ENCODE measurements at places on chromosomes 6 and 20.

DNA sequence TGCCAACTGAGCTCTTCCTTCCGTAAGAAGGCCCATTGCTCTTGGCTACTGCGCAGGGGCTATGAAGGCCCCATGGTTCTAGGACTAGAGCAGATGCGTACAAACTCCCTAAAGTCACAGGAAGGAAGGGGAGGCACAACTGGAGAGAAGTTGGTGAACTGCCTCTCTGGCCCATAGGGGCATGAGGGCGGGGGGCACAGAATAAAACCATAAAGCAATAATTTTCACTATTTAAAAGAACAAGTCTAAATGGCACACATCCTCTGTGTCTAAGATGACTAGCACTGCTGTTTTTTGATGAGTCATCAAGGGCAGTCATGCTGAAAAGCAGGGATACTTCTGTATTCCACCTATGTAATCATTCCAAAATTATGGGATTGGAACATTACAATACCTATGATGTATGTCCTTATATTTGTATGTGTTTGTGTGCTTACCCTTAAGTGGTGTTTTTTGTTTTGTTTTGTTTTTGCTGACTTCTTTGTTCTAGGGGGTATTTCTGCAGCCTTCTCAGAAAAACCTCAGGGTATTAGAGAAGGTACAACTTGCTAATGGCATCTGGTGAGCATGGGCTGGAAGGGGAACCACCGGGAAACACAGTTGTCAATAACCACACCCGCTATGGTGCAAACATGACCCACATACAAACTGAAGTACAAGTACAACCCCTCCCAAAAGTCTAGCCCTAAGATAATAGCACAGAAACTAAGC, 36.9 kb downstream of the B4GALT5 start:
- DNase-seq = peak; percentile 80

GRCh38 chr6:39321761-39322160, 741 bp downstream of the KCNK16 start:
- no peak for DNase-seq

- peak; percentile 35 for DNase-seq
Observed at GRCh38 chr6:170172825-170173256, 118.0 kb downstream of the DLL1 start.

DNA sequence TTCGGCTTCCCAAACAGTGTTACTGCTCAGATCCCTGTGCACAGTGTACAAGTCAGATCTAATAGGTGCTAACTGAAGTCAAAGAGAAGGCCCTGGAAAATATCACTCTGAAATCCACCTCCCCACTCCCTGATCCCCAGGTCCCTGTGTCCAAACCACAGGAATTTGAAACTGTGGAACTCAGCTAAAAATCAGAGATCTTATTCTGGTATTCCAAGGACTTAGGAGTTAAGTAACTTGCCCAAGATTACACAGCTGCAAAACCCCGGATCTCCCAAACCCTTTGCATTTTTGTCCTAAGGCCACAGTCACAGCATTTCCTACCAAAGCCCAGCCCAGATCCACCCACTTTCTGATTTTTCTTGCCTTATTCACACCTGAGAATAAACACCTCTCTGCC, 32.3 kb upstream of the SLC23A2 start:
- no peak for DNase-seq

GRCh38 chr6:56347526-56347925, 100.1 kb upstream of the COL21A1 start:
- DNase-seq = no peak

DNA sequence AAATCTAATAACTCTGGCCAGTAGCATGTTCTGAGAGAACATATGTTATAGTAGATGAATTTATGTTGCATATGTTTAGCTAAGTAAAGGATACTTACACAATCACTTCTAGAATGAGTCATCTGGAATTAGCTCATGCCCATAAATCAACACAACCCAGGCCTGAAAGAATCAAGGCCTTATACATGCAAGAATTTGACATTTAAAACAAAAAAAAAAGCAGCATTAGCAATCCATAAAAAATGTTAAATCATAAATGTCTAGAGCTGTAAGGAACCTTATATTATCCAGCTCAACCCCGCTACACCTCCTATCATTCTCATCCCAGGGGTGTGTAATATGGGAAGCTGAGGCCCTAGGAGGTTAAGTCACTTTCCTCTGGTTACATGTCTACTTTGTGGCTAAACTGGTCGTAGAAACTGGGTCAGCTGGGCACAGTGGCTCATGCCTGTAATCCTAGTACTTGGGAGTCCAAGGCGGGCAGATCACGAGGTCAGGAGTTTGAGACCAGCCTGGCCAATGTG, 105.2 kb upstream of the CARMIL1 start:
- DNase-seq = no peak

- DNase-seq = peak; percentile 81
Observed at GRCh38 chr20:51542571-51543421, at the start of gene NFATC2. Gene NFATC2 (minus strand): TSS chr20:51542719. CDS start chr20:51542499, 220 bp downstream.

- no peak for DNase-seq
Observed at GRCh38 chr6:66553441-66553840, 846.4 kb upstream of the EYS start.

- DNase-seq = no peak
Observed at GRCh38 chr6:105993341-105994117, 92.6 kb upstream of the PRDM1 start.

GRCh38 chr6:33566182-33567084, 13.6 kb downstream of the BAK1 start:
- no peak for DNase-seq

DNA sequence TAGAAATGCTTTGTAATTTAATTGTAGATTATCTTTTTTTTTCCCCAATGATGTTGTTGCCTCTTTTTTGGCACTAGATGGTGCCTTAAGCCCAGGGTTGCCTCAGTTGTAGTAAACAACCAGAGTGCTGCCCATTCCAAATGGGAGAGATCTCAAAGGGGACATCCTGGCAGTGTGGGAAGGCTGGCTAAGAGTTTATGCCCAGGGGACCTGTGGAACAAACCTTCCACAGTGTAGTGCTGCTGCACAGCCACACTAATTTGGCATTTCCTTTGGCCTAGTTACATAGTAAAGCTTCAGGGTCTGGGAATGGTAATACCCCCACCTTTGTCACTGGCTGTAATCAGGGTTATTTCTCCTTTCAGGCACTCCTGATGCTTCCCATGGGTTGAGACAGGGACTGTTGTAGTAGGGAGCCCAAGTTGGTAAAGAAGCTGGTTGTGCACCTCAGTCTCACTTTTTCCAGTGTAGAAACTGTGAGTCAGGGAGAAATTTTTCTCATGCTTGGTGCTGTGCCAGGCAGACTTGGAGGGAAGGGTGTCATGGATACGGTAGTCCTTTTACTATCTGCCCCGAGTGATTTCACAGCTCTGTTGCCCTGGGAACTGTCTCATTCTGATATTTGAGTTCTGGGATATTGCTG, 177.8 kb upstream of the ECI2 start:
- no peak for DNase-seq

DNA sequence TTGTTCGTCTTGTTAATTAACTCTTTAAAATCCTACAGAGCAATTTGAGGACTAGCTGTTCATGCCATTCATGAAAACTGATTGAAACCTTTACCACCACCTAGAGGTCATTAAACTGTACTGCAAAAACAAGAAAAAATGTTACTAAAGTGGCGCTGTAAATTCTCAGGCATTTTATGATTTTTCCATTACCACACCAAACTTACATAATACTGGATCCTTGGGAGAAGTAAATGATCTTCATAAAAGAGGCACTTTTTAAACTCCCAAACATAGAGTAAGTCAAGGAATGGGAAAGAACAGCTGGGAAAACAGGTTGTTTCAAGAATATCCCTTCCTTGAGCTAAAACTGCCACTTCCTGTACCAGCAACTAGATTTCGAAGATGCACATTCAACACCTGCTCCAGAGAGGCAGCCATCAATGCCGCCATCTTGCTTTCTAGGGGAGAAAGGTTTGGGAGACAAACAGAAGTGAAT, 54.3 kb downstream of the MYLIP start:
- DNase-seq = no peak

DNA sequence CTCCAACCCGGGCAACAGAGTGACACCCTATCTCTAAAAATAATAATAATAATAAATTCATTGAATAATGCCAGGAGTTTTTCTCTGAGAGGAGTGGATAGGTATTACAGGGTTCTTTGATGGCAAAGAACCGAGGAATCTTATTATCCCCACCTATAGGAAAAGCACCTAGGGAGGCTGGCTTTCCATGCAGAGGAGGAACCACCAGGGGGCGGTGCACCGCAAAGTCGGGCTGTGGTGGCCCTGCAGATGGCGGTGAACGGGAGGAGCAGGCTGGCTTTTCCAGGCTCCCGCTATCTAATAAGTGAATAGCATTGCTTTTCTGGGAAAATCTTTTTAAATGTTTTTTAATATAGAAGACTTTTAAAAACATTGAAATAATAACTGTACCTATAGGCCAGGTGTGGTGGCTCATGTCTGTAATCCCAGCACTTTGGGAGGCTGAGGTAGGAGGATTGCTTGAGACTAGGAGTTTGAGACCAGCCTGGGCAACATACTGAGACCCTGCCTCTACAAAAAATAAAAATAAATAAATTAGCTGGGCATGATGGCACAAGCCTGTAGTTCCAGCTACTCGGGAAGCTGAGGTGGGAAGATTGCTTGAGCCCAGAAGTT, 864.2 kb downstream of the KIF16B start:
- DNase-seq = peak; percentile 72

DNA sequence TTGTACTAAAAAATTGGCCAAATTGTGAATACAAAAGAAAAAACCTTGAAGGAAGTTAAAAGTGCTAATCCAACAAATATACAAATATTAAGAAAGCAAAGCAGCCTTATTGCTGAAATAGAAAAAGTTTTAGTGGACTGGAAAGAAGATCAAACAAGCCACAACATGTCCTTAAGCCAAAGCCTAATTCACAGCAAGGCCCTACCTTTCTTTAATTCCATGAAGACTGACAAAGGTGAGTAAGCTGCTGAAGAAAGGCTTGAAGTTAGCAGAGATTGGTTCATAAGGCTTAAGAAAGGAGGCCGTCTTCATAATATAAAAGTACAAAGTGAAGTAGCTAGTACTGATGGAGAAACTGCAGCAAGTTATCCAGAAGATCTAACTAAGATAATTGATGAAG, 53.5 kb downstream of the TINAG start:
- DNase-seq = no peak

GRCh38 chr6:17416806-17417205, 23.4 kb downstream of the CAP2 start:
- no peak for DNase-seq

- DNase-seq = peak; percentile 59
Observed at GRCh38 chr6:108635505-108636226, 74.9 kb downstream of the FOXO3 start.

GRCh38 chr6:149963462-149964307, at the start of gene ULBP1:
Gene ULBP1 (plus strand): TSS chr6:149963943. CDS start chr6:149964050, 107 bp downstream.
- DNase-seq = peak; percentile 86

DNA sequence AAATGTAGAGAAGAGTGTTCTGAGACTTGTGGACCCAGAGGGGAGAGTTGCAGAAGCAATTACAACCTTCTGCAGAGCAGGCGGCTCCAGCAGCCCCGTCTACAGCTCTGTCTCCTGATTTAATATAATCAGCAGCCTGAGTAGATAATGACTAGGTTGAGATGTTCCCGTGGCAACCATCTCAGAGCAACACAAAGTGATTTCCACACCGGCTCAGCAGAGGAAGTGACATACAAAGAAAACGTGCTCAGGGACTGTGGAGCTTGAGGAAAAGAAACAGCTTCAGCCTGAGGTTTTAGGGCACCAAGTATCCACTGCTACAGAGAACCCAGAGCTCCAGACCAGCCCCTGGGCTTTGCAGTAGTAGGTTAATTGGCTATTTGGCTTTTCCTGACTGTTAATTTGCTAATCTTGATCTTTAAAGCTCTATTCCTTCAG, 136.4 kb downstream of the MTFR2 start:
- peak; percentile 49 for DNase-seq

- DNase-seq = no peak
Observed at GRCh38 chr20:34891166-34892062, 15.0 kb downstream of the ACSS2 start.

- peak; percentile 80 for DNase-seq
Observed at GRCh38 chr6:106117579-106117978, 31.4 kb downstream of the PRDM1 start.

DNA sequence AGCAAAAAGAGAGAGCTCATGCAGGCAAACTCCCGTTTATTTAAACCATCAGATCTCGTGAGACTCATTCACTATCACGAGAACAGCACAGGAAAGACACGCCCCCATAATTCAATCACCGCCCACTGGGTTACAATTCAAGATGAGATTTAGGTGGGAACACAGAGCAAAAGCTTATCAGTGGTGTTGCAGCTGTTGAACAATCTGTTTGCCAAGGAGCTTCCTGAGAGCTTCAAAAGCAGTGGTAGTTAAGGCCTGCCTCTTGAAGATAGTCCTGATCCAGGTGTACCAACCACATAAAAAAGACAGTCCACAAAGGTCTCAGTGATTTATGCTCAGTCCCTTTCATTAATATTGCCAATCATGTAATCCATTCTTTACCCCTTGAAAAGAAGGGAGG, 269.4 kb upstream of the IRAK1BP1 start:
- no peak for DNase-seq

Data from Peyer's patch (tissue), 4 donors.